ENCODE measurements at places on chromosomes 2 and 18. TPM values are rescaled to one million over a fixed set of nuclear protein-coding genes. Genes with fewer than 3 reads are reported as not detected.

The RSAD2 gene
- 1.0 TPM for total RNA-seq

- DNase-seq: peak; percentile 66
Measured at GRCh38 chr2:219218217-219218731, 484 bp downstream of the ABCB6 start.

The RNF125 gene
- 2.6 TPM for total RNA-seq

- no peak for DNase-seq
Measured at GRCh38 chr2:100015849-100016248, 126.5 kb downstream of the AFF3 start.

DNA sequence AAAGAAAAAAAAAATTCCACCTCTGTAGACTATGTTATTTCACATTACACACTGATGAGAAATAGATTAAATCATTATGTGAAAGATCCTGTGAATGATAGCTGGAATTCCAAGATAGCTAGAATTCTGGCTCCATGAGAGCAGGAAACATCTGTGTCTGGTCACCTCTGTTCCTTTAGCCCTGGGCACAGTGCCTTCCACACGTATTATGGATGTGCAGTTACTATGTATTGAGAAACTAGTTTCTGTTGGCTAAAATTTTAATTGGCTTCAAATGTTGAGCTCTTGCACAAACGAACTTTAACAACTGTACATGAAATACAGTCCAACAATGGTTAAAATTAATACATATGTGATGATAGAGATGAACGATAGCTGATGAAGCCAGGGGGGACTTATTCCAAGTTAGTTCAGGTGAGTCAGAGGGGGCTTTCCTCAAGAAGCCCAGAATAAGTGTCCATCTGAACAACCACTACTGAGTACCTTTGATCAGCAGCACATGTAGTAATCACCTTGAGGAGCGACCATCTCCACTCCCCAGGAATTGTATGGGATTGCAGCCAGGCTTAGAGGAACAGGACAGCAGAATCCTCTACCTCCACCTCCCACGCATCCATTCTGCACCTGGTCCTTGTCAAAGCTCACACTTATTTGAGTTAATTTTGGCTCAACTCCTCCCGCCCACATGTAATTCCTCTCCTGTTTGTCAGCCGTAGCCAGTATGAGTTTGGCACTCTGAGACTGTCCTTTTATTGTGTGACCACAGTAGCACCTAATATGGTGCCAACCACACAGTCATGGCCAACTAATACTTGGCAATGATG is 68.6 kb downstream of the NABP1 start:
- no peak for DNase-seq

The VWC2L gene
- total RNA-seq: not detected

The CAMKMT gene
- 18.4 TPM for total RNA-seq

The GALNT3 gene
- total RNA-seq: 29.7 TPM

GRCh38 chr2:47907039-47907781 is 912 bp upstream of the FBXO11 start:
- peak; percentile 19 for DNase-seq

DNA sequence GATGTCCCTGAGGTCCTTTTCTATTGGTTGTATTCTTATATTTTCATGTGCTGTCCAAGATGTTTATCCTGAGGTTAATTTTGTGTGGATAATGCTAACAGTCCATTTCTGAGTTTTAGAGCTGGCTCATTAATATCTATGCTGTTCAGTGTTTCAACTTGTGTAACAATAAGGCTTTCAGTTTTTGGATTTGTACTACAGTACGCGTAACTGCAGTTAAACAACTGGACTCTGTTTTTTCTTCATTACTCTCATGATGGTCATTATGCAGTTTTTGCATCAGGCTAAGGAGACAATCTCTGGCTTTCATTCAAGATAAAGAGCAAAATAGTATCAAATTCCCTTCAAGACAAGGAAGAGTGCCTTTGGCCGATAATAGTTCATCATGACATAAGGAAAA is 1364.8 kb downstream of the DPP10 start:
- no peak for DNase-seq
